ENCODE measurements at places on chromosomes 5 and 9. TPM values are rescaled to one million over a fixed set of nuclear protein-coding genes. Genes with fewer than 3 reads are reported as not detected.

ECM2 gene
- total RNA-seq: 0.16 TPM

DNA sequence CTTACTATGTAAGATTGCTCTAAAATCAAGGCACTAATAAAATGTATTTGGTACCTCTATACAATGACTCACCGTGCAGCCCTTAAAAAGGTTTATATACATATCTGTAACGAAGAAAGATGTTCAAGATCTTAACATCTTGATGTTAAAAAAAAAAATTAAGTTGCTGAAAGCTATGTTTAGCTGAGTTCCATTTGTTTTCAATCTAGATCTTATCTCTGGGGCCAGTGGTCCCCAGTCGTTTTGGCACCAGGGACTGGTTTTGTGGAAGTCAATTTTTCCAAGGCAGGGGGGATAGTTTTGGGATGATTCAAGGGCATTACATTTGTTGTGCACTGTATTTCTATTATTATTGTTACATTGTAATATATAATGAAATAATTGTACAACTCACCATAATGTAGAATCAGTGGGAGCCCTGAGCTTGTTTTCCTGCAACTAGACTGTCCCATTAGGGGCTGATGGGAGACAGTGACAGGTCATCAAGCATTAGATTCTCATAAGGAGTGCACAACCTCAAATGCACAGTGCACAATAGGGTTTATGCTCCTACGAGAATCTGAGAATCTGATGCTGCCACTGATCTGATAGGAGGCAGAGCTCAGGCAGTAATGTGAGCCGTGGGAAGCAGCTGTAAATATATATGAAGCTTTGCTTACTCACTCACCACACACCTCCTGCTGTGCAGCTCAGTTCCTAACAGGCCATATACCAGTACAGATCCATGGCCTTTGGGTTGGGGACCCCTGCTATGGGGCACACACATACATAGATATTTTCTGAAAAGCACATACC is 27.6 kb upstream of the TSLP start:
- DNase-seq: no peak

DNA sequence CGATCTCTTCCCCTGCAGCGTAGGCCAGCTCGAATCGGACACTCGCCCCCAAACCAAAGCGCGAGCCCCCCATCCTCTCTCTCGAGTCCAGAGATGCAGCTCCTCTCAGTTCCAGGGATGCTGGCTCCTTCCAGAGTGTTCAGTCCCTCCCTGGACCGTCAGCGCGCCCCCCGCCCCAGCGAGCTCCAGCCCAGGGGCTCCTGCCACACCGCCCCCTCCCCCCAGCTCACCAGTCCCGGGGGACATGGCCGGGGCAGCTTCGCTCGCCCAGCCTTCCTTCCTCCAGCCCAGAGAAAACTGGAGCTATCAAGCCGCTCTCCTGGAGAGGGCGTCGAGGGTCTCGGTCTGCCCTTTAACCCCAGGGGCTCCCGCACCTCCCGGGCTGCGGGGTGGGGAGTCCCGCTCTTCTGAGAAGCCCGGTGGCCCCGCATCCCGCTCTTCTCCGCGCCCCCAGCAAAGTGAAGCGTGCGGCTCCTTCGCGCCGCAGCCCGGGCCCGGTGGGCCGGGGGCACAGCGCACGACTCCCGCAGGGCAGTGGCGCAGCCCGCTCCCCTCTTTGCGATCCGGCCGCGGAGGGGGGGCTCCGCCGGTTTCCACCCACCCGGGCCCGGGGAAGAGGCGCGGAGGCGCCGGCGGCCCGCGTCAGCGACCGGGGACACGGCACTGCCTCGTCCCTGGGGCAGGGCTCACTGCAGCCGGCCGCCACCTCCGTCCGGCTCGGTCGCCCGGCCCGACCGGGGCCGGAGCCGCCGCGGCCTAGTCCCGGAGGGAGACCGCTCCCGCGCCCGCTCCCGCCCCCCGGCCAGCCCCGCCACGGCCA is 587 bp downstream of the MIER3 start:
- peak; percentile 30 for DNase-seq

DNA sequence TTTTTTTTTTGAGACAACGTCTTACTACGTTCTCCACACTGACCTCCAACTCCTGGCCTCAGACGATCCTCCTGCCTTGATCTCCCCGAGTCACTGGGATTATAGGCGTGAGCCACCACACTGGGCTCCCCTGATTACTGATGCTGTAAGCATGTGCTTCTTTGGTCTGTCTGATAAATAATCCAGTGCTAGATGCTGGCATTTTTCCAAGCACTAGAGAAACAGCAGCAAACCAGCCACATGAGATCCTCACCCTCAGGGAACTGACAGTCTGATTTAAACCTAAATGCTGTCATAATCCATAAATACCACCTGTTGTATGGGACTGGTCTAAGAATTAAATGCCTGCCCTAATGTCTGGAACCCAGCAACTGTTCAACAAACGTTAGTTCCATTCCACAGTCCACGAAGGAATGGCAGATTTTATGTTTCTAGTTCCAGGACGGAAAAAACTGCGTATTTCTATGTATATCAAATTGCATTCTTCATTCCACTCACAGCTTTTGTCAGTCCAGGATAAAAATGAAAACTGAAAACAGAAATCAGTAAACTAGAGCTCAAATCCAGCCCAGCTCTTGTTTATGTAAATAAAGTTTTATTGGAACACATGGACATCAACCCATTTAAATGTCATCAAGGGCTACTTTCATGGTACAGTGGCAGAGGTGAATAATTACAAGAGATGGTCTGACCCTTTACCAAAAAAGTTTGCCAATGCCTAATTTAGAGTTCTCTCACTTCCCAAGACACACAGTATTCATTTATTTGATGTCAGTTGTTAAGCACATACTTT is 20.1 kb downstream of the SLC35D2 start:
- DNase-seq: no peak

ANXA6 gene
- total RNA-seq: 178 TPM

GRCh38 chr9:95032580-95033341 is 284.7 kb downstream of the FANCC start:
- no peak for DNase-seq

GRCh38 chr9:86978922-86979474 is 31.7 kb upstream of the GAS1 start:
- DNase-seq: no peak

GRCh38 chr5:134240421-134240962 is 14.6 kb upstream of the PPP2CA start:
- DNase-seq: no peak

SPOUT1 gene
- 38.1 TPM for total RNA-seq

- no peak for DNase-seq
These were observed 6.1 kb upstream of the CFAP157 start for GRCh38 chr9:127700594-127701255.

DNA sequence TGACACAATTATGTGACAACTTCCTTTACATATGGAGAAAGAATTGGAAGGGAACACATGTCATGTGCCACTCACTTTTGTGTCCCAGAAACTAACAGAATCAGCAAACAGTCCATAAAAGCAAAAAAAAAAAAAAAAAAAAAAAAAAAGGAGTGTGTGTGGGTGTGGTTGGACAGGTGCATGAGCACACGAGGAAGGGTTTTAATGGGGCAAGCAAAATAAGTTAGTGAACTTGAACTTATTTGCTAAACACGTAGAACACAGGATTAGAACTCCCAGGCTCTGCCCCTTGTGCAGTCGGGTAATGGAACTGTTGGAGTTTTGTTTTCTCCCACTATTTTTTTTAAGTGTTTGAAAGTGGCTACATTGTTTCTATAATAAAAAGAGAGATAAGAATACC is 74.8 kb upstream of the PJA2 start:
- no peak for DNase-seq

IL7R gene
- 0.25 TPM for total RNA-seq

TSSK1B gene
- total RNA-seq: 0.78 TPM

DNA sequence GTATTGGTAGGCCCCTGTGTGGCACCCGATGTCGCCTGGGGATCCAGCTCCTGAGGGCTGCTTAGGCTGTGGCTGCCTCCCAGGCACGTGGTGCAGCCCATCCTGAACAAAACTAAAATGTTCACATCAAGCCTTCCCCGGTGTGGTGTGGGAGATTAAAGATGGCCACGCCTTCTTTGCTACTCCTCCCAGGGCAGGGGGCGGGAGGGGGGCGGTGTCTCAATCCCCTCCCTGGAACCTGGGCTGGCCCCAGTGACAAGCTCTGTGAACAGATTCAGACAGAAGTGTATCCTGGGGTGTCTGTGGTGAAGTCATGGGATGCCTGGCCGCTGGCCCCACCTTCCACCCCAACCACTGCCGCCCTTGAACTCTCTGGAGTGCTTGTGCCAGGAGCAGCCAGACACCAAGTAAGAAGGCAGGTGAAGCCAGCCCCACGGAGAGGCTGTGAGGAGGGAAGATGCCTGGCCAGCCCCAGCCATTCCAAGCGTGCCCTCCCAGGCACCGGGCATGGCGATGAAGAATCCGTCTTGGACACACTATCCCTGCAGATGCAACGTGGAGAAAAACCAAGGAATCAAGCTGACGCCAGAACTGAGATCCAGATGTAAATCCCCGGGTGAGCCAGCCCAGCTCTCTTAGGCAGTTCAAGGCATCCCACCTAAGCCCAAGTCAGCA is 75.8 kb downstream of the AK8 start:
- no peak for DNase-seq

GRCh38 chr5:148915224-148915817 is 88.9 kb downstream of the ADRB2 start:
- no peak for DNase-seq

- DNase-seq: no peak
These were observed 41.5 kb downstream of the EDIL3 start for GRCh38 chr5:84343171-84343570.

GRCh38 chr5:172867761-172868435 is 33.8 kb downstream of the ERGIC1 start:
- no peak for DNase-seq

GRCh38 chr9:126393876-126394275 is 67.2 kb downstream of the MVB12B start:
- no peak for DNase-seq

TMEM252 gene
- total RNA-seq: not detected

DNA sequence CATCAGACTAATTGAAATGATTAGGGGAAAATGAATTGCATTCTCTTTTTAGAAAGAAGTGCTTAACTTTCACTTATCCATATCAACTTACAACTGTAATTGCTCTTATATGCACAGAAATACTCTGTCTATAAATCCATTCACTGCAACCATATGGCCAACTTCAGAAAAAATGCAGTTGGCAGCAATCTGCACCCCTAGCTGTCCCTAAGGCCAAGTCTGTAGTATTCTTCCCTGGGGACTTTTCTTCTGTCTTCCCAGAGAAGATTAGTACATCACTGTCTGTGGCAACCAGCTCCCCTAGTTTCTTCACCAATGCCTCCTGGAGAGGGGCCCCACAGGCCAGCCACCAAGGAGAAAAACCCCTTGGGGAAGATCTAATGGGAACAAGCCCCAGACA is 45.4 kb downstream of the ABCA1 start:
- DNase-seq: no peak

- no peak for DNase-seq
These were observed 85.8 kb downstream of the SNX18 start for GRCh38 chr5:54603372-54603771.

CCL27 gene
- 0.84 TPM for total RNA-seq

TNFSF8 gene
- not detected for total RNA-seq

- DNase-seq: no peak
These were observed 38.6 kb upstream of the PITX1 start for GRCh38 chr5:135072387-135073281.

GRCh38 chr5:67176936-67177335 is 19.7 kb downstream of the CD180 start:
- no peak for DNase-seq

DNA sequence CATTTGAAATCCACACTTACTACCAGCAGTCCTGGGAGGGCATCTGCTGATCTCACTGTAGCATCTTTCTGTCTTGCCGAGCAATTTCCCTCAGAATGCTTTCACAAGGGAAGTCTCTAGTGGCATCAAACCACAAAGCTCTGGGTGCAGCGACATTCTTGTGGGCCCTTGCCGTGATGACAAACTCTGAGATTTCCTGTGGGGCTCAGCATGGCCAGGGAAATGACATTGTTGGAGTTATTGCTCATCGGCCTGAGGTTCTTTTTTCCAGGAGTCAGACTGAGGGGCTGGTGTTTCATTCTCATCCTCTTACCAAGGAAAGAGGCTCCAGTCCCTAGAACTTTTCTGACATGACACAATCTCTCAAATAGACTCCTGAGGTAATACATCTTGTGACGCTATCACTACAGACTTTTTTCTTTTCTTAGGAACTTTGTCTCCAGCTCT is 51.4 kb downstream of the PFDN1 start:
- no peak for DNase-seq

UBQLN1 gene
- total RNA-seq: 96.6 TPM

DNA sequence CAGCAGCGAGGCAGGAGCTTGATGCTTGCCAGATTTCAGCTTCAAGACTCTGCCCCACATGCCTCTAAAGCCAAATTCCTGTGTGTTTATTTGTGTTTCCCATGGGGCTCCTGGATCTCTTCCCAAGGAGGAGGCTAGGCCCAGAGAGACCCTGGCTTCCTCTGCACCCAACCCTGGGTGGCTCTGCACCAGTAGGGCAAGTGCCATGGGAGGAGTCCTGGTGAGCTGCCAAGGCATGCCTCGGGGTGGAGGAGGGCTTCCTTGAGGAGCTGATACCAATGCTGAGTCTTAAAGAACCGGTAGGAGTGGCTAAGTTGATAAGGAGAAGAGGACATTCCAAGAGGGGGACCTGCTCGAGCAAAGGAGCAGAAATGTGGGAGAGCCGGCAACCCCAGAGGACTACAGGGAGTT is 6.8 kb upstream of the TIFAB start:
- DNase-seq: no peak

DNA sequence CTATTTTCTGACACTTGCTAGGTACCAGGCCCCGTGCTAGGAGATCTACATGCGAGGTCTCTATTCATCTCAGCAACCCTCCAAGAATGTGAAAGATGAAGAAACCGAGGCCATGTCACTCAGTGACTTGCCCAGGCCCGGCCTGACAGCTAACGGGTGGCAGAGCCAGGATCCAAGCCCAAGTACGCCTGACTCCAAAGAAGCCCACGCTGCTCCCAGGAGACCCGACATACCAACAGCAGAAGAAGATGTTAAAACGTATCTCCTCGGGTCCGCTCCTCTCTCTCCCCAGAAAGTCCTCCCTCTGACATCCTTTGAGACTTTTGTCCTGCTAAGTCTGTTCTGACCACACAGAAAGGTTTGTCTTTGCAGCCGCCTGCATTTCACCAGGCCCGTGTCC is 65.2 kb downstream of the CRB2 start:
- DNase-seq: no peak

DNA sequence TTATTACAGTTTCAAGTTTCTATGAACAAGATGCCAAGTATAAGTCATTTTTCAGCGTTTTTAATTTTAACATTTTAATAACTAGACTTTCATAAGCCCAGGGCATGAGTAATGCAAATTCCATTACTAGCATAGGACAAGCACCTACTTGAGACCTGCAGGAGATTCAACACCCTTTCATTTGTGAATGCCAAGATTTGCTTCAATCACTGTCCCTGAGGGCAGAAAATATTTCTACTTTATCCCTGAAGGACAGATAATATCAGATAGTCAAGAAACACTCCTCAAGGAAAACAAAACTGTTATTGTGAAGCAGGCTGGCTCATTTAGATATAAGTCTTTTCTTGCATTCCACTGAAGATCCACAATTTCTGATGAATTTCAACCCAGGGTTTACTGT is 27.7 kb upstream of the ZNF622 start:
- DNase-seq: no peak
